Muscle of leg (tissue), 16 donors: ENCODE measurements at places on chromosomes 5 and 9. TPM values are rescaled to one million over a fixed set of nuclear protein-coding genes. Genes with fewer than 3 reads are reported as not detected.

- H3K4me3 ChIP-seq: no peak overlapping the region
- H3K36me3 ChIP-seq: no peaks in the 10 kb centered on the region
- DNase-seq: no peak
- H3K27me3 ChIP-seq: peaks cover 5% of the 10 kb centered on the region
Observed at GRCh38 chr5:149128023-149128875, 13.0 kb upstream of the ABLIM3 start.

GRCh38 chr9:88645879-88646199, 110.9 kb downstream of the NXNL2 start:
- H3K4me1 ChIP-seq: no peaks in the 10 kb centered on the region
- no peak for DNase-seq
- H3K4me3 ChIP-seq: no peak overlapping the region
- H3K27ac ChIP-seq: no peak overlapping the region
- no peaks in the 10 kb centered on the region for H3K27me3 ChIP-seq
- H3K36me3 ChIP-seq: no peaks in the 10 kb centered on the region

- H3K36me3 ChIP-seq: no peaks in the 10 kb centered on the region
- DNase-seq: peak; percentile 40
- H3K27ac ChIP-seq: no peak overlapping the region
- H3K4me3 ChIP-seq: no peak overlapping the region
- peaks cover 2% of the 10 kb centered on the region for H3K27me3 ChIP-seq
- peaks cover 17% of the 10 kb centered on the region for H3K4me1 ChIP-seq
Observed at GRCh38 chr5:174610968-174611367, 113.4 kb upstream of the MSX2 start.

GRCh38 chr5:92017776-92018175, 634.7 kb upstream of the ARRDC3 start:
- no peak for DNase-seq
- H3K36me3 ChIP-seq: no peaks in the 10 kb centered on the region
- no peaks in the 10 kb centered on the region for H3K27me3 ChIP-seq
- no peak overlapping the region for H3K4me3 ChIP-seq
- H3K27ac ChIP-seq: no peak overlapping the region

DNA sequence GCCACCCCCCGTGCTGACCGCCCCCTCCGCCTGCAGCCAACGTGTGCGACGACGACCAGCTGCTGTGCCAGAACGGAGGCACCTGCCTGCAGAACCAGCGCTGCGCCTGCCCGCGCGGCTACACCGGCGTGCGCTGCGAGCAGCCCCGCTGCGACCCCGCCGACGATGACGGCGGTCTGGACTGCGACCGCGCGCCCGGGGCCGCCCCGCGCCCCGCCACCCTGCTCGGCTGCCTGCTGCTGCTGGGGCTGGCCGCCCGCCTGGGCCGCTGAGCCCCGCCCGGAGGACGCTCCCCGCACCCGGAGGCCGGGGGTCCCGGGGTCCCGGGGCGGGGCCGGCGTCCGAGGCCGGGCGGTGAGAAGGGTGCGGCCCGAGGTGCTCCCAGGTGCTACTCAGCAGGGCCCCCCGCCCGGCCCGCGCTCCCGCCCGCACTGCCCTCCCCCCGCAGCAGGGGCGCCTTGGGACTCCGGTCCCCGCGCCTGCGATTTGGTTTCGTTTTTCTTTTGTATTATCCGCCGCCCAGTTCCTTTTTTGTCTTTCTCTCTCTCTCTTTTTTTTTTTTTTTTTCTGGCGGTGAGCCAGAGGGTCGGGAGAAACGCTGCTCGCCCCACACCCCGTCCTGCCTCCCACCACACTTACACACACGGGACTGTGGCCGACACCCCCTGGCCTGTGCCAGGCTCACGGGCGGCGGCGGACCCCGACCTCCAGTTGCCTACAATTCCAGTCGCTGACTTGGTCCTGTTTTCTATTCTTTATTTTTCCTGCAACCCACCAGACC, 80.2 kb downstream of the NTNG2 start:
- DNase-seq: peak; percentile 69
- H3K36me3 ChIP-seq: no peaks in the 10 kb centered on the region
- H3K27ac ChIP-seq: no peak overlapping the region
- peak overlapping the region; percentile 47 for H3K4me3 ChIP-seq

PNPLA7 gene
- total RNA-seq: 0.80 TPM

DCTN3 gene
- 67.4 TPM for total RNA-seq

GRCh38 chr9:101131326-101131725, 102.8 kb downstream of the PLPPR1 start:
- no peak overlapping the region for H3K4me3 ChIP-seq
- no peaks in the 10 kb centered on the region for H3K36me3 ChIP-seq
- no peak overlapping the region for H3K27ac ChIP-seq
- no peak for DNase-seq
- H3K27me3 ChIP-seq: no peaks in the 10 kb centered on the region
- no peaks in the 10 kb centered on the region for H3K4me1 ChIP-seq

- peak within 1 kb of the TSS; percentile 90 for H3K4me3 ChIP-seq
- H3K4me1 ChIP-seq: peaks cover 16% of the 10 kb centered on the region
- no peaks in the 10 kb centered on the region for H3K36me3 ChIP-seq
- peak within 1 kb of the TSS; percentile 99 for H3K27ac ChIP-seq
- DNase-seq: peak; percentile 84
Observed at GRCh38 chr9:14313951-14314423, at the start of gene NFIB. TSS of gene NFIB (minus strand) at chr9:14314141. CDS start at chr9:14313511, 630 bp downstream.

GRCh38 chr9:98846081-98846480, 38.6 kb downstream of the GALNT12 start:
- peaks cover 5% of the 10 kb centered on the region for H3K4me1 ChIP-seq
- H3K27me3 ChIP-seq: no peaks in the 10 kb centered on the region
- no peaks in the 10 kb centered on the region for H3K36me3 ChIP-seq
- no peak overlapping the region for H3K27ac ChIP-seq
- no peak for DNase-seq

- peaks cover 3% of the 10 kb centered on the region for H3K4me1 ChIP-seq
- DNase-seq: no peak
- H3K27me3 ChIP-seq: peaks cover 4% of the 10 kb centered on the region
- H3K36me3 ChIP-seq: no peaks in the 10 kb centered on the region
- no peak overlapping the region for H3K4me3 ChIP-seq
Observed at GRCh38 chr5:159453209-159453608, 122.9 kb upstream of the IL12B start.

GDNF gene
- total RNA-seq: 1.6 TPM

- no peak overlapping the region for H3K27ac ChIP-seq
- peaks cover 26% of the 10 kb centered on the region for H3K36me3 ChIP-seq
- H3K27me3 ChIP-seq: no peaks in the 10 kb centered on the region
Observed at GRCh38 chr5:97009212-97009898, 73.5 kb downstream of the LNPEP start.

DNA sequence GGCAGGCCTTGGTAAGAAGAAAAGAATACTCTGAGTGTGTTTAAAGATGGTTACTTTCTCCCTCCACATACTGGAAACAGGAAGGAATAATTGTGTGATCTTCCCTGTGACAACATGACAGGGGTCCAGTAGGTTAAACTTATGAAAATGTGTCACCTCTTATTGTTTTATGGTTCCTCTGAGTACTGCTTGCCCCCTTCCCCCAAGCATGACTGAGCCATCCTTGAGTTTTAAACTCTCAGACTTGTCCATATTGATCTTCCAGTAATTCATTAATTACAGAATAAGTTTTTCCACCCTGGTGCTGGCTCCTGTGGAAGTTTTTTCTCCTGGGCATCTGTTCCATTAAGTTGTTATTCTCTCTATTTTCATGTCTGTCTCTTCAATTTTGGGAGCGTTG, 95.8 kb downstream of the CNTLN start:
- no peaks in the 10 kb centered on the region for H3K4me1 ChIP-seq
- no peak overlapping the region for H3K4me3 ChIP-seq
- no peak for DNase-seq
- no peak overlapping the region for H3K27ac ChIP-seq
- no peaks in the 10 kb centered on the region for H3K27me3 ChIP-seq

MAN1B1 gene
- total RNA-seq: 40.7 TPM

- no peak overlapping the region for H3K4me3 ChIP-seq
- peaks cover 13% of the 10 kb centered on the region for H3K4me1 ChIP-seq
- H3K27me3 ChIP-seq: no peaks in the 10 kb centered on the region
- no peaks in the 10 kb centered on the region for H3K36me3 ChIP-seq
- H3K27ac ChIP-seq: peak overlapping the region; percentile 90
Observed at GRCh38 chr5:39427229-39427628, 2.4 kb upstream of the DAB2 start.

NIM1K gene
- total RNA-seq: 0.22 TPM

DNA sequence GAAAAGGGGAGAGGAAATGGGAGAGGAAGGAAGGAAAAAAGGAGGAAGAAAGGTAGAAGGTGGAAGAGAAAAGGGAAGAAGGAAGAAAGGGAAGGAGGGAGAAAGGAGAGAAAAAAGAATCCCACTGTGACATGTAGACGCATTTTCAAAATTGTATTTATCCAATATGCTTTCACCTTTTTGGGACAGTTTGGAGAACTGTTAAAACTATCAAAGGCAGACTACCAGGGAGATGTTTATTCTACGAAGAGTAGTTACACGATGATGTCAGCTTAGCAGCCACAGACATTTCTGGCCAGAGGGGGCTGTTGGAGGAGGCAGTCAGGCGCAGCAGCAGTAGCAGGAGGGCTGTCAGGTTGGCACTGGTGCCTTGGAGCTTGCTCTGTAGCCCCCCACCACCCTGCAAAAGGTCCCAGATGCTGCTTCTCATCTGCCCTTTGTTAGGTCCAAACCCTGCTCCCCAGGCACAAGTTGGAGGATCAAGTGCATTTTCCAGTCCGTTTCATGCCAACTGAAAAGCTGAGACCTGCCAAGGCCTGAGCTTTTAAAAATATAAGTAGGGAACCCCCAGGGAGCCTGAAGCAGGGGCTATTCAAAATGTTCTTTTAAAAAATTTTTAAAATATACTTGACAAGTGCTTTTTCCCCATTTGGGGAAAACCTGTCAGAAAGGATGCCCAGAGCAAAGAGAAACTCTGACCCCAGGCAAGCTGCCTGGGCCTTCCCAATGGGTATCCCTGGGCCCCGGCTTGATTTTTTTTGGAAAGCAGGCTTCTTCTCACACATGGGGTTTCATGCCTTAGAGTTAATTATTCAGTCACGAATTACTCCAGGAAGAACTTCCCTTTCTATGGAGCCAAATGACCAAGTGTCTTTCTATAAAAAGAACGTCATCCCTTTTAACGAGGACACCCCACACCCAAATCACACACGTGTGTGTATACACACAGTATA, 203.3 kb downstream of the SLIT3 start:
- no peaks in the 10 kb centered on the region for H3K36me3 ChIP-seq
- H3K27me3 ChIP-seq: no peaks in the 10 kb centered on the region
- H3K4me3 ChIP-seq: no peak overlapping the region
- DNase-seq: peak; percentile 88
- peaks cover 3% of the 10 kb centered on the region for H3K4me1 ChIP-seq

DNA sequence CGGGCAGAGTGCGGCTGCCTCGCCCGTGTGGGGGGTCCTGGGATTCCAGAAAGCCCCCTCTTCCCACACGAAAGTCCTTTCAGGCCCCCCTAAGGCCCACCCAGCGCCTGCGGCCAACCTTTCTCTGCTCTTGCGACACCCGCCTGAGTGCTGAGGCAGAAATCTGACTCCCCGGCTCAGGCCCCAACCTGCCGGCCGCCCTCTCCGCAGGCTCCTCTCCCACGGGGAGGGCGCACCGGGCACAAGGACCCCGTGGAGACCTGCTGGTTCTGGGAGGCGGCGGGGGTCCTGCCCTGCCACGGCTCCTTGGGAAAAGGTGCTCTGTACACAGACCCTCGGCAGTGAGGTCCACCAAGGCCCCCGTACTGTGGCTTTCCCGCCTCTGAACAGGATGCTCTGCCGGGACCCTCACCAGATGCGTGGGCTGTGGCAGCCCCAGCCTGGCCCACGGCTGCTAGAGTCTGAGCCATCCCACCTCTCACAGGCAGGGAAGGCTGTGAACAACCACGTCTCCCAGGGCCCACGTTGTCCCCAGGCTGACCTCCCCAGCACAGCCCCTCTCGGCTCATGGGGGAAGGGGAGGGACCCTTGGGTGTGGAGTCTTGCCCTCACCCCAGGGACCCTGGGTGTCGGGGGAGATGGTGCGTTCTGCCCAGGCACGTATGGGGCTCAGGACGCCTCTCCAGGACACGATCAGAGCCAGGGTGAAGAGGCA, 41.5 kb upstream of the EGFL7 start:
- H3K4me1 ChIP-seq: peaks cover 76% of the 10 kb centered on the region
- DNase-seq: no peak
- no peaks in the 10 kb centered on the region for H3K27me3 ChIP-seq
- H3K4me3 ChIP-seq: no peak overlapping the region

DNA sequence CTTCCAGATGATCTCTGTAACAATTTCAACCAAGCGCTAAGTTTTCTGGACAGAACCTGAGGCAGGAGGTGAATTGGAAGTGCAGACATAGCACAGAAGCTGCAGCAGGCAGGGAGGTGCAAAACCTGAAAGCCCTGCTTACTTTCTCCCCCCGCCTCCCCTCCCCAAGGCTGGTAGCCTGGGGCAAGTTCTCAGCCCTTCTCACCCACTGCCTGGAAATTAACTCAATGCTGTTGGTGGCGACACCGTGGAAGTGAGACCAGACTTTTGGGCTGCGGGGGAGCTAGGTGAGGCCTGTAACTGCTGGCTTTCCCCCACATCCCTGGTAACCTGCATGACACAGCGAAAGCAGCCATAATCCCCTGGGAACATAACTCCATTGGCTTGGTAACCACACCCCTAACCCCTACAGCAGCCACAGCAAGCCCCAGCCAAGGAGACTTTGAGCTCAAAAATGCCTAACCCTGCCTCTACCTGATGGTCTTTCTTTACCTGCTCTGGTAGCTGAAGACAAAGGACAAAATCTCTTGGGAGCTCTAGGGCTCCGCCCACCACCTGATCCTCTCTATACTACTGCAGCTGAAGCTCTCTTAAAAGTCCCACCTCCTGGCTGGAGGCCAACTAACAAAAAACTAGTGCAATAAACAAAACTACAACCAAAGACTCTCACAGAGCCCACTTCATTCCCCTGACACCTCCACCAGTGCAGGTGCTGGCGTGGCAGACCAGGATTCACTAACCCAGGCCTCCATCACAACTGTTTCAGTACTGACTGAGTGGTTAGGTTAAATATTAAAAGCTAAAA, 11.9 kb upstream of the OR13C8 start:
- H3K36me3 ChIP-seq: no peaks in the 10 kb centered on the region
- H3K27ac ChIP-seq: no peak overlapping the region
- DNase-seq: no peak
- no peaks in the 10 kb centered on the region for H3K4me1 ChIP-seq

DNA sequence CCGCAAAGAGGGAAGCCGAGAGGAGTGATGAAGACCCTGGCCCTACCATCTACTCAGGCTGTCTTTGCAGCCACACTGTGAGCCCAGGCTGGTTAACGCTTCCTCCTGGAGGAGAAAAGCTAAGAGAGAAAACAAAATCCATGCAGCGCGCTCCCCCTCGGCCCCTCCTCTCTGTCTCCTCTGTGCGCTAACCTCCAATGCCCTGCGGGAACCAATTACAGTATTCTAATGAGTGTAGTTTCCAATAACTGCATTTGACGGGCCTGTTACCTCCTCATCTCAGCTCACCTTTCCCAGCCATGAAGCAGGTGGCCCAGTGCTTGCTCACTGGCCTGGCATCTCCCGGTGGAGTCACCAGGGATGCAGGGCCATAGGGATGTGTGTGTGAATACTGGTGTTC, 565.5 kb downstream of the EBF1 start:
- no peak for DNase-seq
- H3K27ac ChIP-seq: no peak overlapping the region
- no peaks in the 10 kb centered on the region for H3K36me3 ChIP-seq
- peaks cover 2% of the 10 kb centered on the region for H3K27me3 ChIP-seq
- peaks cover 5% of the 10 kb centered on the region for H3K4me1 ChIP-seq
- H3K4me3 ChIP-seq: no peak overlapping the region

CTSL gene
- total RNA-seq: 66.3 TPM
